ENCODE measurements at places on chromosomes 5 and 9.

DNA sequence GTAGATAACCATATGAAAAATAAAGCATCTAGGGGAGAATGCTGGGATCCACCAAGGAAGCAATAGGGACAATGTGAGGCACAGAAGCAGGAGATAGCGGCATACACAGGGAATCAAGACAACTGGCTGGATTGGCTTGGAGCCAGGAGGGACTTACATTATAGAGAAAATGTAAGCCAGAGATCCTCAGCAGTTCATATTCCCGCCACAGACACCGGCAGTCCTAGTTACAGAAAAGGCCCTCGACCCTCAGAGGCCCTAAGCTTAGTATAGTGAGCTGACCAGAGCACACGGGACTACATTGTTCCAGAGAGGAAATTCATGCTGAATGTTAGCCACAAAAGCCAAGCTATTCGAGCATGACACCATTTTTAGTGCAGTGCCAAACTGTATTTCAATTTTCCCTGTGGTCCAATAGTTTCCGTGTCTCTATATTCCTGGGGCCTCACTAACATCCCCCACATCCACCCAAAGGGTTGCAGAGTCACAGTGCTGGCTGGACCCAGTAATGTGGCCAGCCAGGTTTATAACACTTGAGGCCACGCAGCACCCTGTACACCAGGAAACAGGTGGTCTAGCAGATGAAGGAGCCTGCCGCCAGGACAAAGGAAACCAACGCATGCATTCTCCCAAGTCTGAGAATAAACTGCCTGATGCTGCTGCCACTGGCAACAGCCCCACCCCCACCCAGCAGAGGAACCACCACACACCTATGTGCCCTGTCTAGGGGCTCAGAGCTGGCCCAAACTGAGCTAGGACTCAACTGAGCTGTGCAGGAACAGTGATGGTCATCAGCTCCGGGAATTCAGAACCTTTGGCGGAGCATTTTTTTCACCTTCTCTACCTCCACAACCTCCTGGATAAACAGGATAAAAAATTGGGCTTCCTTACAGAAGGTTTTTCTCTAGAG is 693.2 kb upstream of the CHD1 start:
- no peak for DNase-seq

- no peak for DNase-seq
Measured at GRCh38 chr9:69140123-69140735, 33.8 kb upstream of the TJP2 start.

DNA sequence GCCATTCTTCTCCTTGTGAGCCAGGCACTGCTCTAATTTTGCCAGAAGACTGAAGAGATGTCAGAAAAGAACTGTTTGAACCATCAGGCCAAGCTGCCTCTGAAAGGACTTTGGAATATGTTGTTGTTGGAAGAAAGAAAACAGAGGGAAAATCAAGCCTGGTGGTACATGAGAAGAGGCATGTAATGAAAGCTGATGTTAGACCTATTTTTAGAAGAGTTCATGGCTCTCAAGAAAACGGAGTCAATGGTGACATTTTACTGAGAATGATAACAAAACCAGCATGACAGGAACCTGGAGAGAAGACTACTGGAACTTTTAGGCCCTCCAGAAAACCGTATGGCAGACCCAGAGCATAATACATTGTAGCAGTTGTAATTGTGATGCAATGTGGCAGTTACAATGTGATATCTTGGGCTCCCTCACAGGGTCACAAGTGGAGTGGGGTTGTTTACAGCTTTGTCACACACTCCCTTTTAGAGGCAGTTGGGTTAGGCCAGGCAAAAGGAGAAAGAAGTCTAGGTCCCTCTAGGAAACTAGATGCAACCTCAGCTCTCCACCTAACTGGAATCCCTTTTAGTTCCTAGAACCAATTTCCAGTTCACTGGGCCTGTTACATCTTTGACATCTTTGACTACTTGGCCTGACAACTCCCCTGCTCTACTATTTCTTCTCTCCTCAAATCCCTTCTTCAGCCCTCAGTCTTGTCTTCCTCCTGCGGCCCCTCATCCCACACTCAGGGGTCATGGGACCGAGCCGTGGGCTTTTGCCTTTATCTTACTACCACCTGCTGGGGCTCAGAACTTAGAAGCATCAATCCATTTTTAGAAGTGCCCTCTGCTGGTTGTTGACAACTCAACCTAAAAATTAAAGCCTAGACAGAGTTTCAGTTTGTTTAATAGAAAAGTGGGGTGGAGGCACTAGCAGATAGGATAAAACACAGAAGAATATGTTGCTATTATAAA is 61.2 kb upstream of the JAK2 start:
- DNase-seq = no peak

- DNase-seq = no peak
Measured at GRCh38 chr5:31651241-31651640, 12.3 kb downstream of the PDZD2 start.

DNA sequence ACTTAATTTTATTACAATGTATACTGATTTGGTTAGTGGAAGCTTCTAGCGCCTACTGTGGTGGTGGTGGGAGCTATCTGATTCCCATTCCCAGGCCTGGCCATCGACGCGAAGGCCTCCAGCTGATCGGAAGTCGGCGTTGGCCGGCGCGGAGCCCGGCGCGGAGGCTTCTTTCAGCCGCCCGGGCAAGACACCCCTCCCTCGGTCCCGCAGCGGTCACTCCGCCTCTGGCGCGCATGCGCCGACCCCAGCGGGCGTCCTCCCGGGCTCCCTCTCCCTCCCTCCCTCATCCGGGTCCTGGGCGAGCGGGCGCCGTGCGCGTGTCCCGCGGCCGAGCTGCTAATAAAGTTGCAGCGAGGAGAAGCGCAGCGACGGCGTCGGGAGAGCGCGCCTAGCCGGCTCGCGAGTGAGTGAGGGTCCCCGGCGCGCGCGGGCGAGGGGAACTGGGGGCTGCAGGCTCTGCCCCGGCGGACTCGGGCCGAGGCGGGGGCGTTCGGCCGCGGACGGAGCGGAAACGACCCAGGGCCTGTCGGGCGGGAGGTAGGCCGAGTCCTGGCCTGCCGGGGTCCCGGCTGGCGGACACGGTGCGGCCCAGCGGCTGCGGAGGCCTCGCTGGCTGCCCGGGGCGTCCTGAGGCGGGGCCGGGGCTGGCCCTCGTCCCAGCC is at the start of gene SMAD5:
TSS of gene SMAD5 (plus strand) at position 289 of the 665 bp plus-strand sequence. CDS start 20,916 bp downstream, outside the sequence.
- DNase-seq = peak; percentile 95

GRCh38 chr9:134323741-134324358 is 2.4 kb upstream of the RXRA start:
- DNase-seq = no peak

GRCh38 chr9:79701651-79702050 is 129.9 kb downstream of the TLE4 start:
- DNase-seq = peak; percentile 88

GRCh38 chr9:87340391-87340790 is 157.3 kb upstream of the DAPK1 start:
- DNase-seq = no peak
